ENCODE measurements at places on chromosomes 5 and 9.
A peak's percentile ranks its signal among the peaks of the same experiment; 100 is the strongest.

DNA sequence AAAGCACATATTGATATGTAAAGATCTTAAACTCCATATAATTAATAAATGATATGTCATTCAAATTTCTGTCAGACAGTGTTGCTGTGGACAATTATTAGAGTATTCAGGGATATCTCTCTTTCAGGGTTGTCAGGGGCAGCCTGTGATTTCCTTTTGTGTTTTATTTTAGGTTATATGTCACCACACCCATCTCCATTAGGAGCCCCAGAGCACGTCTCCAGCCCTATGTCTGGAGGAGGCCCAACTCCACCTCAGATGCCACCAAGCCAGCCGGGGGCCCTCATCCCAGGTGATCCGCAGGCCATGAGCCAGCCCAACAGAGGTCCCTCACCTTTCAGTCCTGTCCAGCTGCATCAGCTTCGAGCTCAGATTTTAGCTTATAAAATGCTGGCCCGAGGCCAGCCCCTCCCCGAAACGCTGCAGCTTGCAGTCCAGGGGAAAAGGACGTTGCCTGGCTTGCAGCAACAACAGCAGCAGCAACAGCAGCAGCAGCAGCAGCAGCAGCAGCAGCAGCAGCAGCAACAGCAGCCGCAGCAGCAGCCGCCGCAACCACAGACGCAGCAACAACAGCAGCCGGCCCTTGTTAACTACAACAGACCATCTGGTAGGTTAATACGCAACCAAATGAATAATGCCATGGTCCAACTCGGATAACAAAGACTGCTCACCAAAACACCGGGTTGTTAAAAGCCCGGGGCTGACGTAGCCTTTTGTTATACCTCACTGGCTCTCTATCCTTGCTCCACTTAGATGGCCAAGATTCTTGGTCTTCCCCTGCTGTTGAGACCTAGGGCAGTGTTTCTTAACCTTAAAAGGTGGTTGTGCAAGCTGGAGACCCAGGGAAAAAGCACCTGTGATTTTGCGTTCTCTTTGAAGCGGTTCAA is 24.4 kb downstream of the SMARCA2 start:
- no peak for DNase-seq

GRCh38 chr9:16848179-16848578 is 22.3 kb downstream of the BNC2 start:
- no peak for DNase-seq

DNA sequence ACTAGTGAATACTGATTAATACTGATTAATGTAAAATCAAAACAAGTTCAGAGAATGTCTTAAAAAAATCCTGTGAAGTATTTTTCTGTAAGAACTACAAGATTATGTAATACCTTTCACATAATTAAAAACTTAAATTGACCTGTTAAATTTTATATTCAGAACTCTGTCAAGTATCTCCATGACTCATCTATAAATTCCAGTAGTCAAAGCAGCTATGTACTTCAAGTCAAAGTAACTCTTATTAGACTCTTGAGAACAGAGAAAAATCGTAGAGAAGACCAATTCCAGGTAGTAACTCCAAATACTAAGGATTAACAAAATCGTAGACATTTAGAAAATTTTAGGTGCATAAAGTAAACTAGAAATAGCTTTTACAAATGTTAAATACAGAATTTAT is 77.1 kb downstream of the HOMER1 start:
- DNase-seq, result no peak

- DNase-seq, result no peak
Measured at GRCh38 chr5:124860291-124860655, 113.8 kb upstream of the ZNF608 start.

DNA sequence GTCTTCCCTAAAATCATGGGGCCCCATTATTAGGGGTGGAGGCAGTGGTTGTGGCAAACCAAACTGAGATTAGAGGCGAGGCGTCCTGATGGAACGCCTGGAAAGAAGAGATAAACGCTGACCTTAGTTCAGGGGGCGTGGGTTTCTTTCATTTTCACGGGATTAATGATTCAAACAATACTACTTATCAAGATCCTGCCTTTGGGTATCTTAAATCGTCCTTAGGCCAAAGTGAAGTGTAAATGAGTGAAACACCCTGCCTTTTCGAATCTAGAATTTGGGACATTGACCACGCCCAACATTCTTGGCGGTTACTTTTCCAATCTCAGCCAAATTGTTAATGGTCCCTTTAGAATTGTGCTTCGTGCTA is 1.0 kb upstream of the UBTD2 start:
- no peak for DNase-seq

- DNase-seq, result no peak
Measured at GRCh38 chr5:76099286-76099702, 16.1 kb downstream of the SV2C start.

- no peak for DNase-seq
Measured at GRCh38 chr5:142222866-142223558, 101.8 kb downstream of the SPRY4 start.

- no peak for DNase-seq
Measured at GRCh38 chr9:69122549-69123141, 51.4 kb upstream of the TJP2 start.

DNA sequence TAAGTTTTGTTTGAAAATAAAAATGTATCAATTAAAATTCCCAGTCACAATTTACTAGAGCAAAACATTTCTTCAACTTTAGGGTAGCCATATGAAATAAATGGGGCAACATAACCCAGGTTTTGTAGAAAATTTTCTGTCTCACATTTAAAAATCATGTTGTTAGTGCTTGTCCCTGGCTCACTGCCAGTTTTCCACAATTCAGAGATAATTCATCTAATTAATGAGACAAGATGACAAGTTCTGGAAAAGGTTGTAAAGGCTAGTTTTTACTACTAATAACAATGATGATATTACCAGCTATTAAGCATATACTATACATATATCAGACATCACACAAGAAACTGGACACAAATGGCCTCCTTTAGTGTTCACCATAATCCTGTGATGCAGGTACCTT is 45.9 kb downstream of the MEGF9 start:
- no peak for DNase-seq

DNA sequence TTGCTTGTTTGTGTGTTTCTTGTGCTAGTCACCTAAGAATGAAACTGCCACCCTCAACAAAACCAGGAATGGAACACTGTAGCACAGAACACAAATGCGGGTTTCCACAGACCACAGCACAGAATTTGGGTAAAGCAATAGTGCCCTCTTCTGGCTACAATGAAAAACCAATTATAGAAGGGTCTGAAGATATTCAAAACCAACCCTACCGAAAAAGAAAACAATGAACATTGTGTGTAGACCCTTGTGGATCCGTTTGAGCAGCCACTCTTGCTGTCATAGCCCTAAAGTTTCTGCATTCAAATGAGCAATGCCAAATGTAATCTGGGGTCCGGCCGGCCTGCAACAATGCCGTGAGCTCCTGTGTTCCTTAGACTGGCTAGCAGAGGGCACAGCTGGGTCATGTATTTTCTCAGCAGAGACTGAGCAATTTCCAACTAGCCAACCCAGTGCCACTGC is 8.3 kb upstream of the ENC1 start:
- DNase-seq, result peak; percentile 18

DNA sequence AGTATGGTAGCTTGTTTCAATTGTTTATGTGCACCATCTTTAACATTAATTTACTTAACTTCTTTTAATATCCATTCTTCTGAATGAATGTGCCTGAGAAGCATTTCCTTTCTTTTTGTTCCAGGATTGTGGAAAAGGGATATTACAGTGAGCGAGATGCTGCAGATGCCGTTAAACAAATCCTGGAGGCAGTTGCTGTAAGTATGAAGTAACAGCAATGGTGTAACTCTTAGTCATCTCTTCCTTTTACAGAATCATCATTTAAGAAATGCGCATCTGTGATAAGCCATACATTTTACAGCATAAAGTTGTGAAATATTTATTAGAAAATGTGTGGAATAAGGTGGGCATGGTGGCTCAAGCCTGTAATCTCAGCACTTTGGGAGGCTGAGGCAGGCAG is 117.7 kb downstream of the STARD4 start:
- no peak for DNase-seq

GRCh38 chr5:132497488-132497997 is 7.0 kb upstream of the IRF1 start:
- DNase-seq, result peak; percentile 4

- no peak for DNase-seq
Measured at GRCh38 chr5:2537378-2538145, 213.9 kb downstream of the IRX2 start.

Data from hippocampal formation (tissue), 2 donors.